NCI-H1048 (cell line): ENCODE measurements at places on chromosomes 7 and 10.

- DNase-seq, result no peak
Measured at GRCh38 chr7:157274991-157275427, 61.8 kb upstream of the DNAJB6 start.

- no peak for DNase-seq
Measured at GRCh38 chr10:58896229-58896628, 280.2 kb upstream of the PHYHIPL start.

- DNase-seq, result no peak
Measured at GRCh38 chr7:63968629-63969028, 30.0 kb upstream of the ZNF722 start.

- no peak for DNase-seq
Measured at GRCh38 chr10:130627346-130628045, 491.3 kb downstream of the GLRX3 start.

GRCh38 chr7:149718730-149719049 lies 54.7 kb downstream of the ZNF467 start:
- DNase-seq, result no peak

DNA sequence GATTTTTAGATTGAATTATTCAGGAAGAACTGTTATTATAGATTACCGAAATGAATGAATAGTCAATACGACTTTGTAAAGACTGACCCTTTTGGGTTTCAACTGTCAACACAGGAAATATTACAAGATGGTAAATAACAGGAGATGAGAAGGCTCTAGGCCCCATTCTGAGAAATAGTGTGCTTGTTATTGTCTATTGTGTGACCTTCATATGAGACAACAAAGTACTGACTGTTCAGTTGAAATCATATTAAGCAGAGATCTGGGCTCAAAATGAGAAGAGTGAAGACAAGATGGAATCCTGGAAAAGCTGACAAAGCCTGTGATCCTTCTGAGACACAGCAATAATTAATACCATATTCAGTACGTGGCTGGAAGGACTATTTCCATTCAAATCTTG lies 503.8 kb downstream of the INHBA start:
- DNase-seq, result no peak

- no peak for DNase-seq
Measured at GRCh38 chr7:2707481-2707880, 19.5 kb downstream of the AMZ1 start.

DNA sequence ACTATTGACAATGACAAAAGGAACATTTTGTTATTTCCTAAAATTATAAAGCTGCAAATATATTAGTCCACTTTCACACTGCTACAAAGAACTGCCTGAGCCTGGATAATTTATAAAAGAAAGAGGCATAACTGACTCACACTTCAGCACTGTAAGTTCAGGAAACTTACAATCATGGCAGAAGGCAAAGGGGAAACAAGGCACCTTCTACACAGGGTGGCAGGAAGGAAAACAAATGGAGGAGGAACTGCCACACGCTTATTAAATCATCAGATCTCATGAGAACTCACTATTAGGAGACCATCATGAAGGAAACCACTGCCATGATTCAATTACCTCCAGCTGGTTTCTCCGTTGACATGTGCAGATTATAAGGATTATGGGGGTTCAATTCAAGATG lies 203.1 kb downstream of the TPK1 start:
- DNase-seq, result no peak

- DNase-seq, result no peak
Measured at GRCh38 chr10:70232155-70232858, 922 bp downstream of the PPA1 start.

- no peak for DNase-seq
Measured at GRCh38 chr7:23893942-23894891, 184.2 kb downstream of the STK31 start.

DNA sequence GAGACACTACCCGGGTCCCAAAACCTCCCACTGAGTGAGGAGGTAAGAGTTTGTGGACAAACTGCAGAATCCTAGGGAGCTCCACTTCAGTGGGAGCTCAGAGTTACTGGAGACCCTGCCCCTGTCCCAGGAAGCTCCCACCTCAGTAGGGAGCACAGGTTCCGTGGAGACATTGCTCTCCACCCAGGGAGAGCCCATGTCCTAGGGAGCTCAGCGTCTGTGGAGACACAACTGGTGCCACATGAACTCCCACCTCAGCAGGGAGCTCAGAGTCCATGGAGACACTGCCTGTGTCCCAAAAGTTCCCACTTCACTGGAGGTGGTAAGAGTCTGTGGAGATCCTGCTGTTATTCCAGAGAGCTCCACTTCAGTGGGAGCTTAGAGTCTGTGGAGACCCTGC lies 6.3 kb downstream of the MYO1G start:
- no peak for DNase-seq

GRCh38 chr10:117224881-117225280 lies 16.0 kb upstream of the SLC18A2 start:
- no peak for DNase-seq

DNA sequence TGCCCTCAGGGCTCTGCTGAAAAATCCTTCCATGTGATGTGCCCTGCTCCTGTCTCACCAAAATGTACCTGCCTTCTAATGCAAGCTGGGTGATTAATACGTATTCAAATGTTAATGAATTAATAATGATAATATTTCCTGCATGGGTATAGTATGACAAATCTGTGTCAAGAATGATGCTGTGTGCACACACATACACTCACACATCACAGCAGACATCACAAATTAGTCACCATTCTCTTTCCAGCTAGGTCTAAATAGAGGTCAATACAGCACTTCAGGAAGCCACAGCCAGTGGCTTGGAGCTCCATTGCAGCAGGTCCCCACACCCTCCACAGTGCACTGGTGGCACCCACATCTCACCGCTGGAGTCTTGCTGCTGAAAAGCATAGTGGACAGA lies 681.2 kb upstream of the NRP1 start:
- no peak for DNase-seq

- no peak for DNase-seq
Measured at GRCh38 chr10:80320377-80320776, 30.9 kb upstream of the MAT1A start.

- no peak for DNase-seq
Measured at GRCh38 chr7:42192066-42192465, 44.9 kb downstream of the GLI3 start.

DNA sequence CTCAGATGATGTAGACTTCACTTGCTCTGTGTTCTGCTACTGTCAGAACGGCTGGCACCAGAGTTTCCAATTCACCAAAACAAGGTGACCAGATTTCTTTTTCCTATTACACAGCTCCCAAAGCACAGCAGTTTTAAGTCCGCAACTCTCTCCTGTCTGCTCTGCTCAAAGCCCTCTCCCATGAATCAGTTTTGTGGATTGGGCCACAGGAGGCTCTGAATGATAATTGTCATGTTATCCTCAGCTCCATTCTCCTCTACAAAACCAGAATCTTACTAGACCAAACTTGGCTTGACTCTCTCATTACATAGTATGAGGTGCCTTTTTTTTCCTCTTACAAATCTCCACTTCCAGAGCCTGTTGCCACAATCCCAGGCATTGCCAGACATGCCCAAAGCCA lies 223.5 kb downstream of the SNX13 start:
- no peak for DNase-seq

GRCh38 chr7:26369593-26369992 lies 77.9 kb downstream of the SNX10 start:
- no peak for DNase-seq

- no peak for DNase-seq
Measured at GRCh38 chr10:44379907-44380306, 5.0 kb downstream of the CXCL12 start.

- no peak for DNase-seq
Measured at GRCh38 chr10:130513686-130514476, 377.7 kb downstream of the GLRX3 start.

GRCh38 chr7:45033261-45033930 lies 33.4 kb downstream of the CCM2 start:
- no peak for DNase-seq

DNA sequence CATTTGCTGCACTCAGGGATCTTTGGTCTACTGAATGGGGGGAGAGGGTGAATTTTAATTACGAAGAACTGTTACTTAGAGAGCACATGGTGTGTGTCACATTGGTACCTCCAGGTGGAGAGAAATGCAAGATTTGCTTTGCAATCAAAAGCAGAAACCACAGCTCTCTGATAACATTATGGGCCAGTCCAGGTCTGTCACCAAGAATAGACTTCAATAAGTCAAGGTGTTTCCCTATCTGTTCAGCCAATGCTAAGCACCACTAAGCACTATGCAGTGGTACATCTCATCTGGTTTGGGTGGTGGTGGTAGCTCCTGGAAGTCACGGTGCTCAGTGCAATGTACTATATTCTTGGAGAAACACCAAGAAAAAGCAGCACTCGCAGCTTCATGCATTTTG lies 119.6 kb upstream of the AFAP1L2 start:
- DNase-seq, result no peak

DNA sequence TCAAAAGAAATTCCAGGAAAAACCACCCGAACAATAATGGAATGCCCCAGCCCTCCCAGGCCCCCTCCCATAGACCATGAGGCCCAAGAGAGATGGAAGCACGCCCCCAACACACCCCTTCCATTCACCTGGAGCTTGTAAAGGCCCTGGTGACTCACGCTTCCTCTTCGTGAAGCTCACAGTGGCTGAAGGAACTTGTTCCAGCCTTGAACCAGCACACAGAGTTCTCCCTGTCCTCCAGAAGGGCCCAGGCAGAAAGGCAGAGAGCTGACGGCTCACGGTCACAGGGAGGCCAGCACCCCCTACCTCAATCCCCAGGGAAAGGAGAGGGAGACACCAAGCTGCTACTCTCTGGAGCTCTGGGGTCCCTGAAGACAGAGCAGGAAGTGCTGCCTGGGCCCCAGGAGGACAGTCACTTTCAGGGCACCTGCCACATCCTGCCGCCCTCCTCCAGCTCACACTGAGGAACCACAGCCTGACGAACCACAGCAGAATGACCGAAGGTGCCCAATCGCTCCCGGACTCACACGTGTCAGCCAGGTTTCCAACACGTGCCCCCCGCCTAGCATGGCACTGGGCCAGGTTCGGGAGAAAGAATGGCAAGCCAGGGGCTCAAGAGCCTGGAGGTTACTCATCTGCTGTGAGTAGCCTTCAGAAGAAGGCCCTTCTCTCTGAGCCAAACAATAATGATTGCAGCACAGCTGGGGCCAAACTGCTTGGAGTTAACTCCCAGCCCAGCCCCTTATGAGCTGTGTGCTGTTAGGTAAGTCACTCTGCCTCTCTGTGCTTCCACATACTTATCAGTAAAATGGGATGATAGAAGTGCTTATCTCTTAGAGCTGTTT lies 52.8 kb downstream of the DLG5 start:
- no peak for DNase-seq

GRCh38 chr7:106285855-106286492 lies 1.2 kb upstream of the NAMPT start:
- DNase-seq, result no peak

GRCh38 chr7:155928583-155928982 lies 116.3 kb upstream of the SHH start:
- DNase-seq, result no peak

GRCh38 chr7:100088621-100089457 lies at the start of gene COPS6:
COPS6 (plus strand) TSS chr7:100088969; CDS start chr7:100088991, 22 bp downstream.
- DNase-seq, result peak; percentile 35

- no peak for DNase-seq
Measured at GRCh38 chr10:54470324-54470631, 330.8 kb downstream of the PCDH15 start.

DNA sequence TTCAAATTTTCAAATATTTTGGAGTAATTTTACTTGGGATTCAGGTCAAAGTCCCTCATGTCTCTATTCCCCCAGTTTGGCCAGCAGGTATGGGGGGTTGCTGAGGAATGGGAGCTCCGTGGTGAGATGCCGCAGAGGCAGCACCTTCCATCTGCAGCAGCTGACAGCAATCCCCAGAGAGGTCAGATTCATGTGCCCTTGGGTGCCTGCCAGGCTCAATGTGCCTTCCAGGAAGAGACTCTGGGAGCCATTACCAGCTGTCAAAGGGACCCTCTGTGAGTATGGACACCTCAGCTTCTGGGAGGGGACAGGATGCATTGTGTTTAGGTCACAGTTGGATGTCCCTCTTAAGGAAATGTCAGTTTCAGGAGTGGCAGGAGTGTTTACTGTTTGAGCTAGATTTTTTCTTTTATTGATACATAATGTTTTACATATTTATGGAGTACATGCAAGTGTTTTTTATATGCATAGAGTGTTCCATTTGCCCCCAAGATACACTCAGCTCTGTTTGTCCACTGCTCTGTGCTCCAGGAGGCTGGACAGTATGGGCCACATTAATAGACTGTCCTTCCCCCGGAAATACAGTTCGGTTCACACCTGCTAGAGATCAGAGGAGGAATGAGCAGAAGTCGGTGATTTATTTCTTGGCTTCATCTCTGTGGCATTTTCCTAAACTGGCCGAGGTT lies 75.3 kb upstream of the GRB10 start:
- DNase-seq, result no peak

DNA sequence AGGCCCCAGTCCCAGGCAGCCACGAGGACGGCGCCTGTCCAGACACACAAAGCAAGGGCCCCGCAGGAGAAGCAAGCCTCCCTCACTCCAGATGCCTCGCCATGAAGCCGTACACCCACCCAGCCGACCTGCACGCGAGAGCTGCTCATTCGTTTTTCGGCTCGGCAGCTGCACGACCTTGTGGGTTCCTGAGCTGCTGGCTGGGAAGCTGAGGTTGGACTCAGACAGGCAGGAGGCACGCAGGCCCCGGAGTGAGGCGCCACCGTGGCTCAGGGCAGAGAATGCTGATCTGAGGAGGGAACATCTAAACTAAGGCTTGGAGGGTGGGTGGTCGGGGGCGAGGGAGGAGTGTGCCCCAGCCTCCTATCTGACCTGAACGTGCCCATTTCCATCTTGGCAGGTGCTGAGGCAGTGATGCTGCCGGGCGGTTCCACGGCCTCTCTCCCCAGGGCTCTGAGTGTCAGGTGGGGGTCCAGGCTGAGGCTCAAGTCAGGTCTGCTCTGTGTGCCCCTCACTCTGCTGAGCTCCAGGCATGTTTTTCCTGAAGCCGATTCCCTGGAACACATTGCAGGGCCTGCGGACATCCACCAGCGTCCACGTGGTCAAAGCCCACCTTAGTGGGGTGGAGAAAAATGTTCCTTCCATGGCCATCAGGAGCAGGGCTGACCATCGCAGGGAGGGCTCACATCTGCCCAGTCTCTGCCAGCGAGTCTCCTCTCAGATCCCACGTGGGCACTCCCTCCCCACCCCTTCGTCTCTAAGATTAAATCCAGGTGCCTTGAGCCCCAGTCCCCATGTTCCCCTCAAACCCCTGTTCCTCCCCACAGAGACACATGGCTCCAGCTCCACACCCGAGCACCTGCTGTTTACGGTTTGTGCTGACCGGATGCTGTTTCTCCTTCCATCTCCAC lies 28.1 kb upstream of the FAM20C start:
- DNase-seq, result no peak

DNA sequence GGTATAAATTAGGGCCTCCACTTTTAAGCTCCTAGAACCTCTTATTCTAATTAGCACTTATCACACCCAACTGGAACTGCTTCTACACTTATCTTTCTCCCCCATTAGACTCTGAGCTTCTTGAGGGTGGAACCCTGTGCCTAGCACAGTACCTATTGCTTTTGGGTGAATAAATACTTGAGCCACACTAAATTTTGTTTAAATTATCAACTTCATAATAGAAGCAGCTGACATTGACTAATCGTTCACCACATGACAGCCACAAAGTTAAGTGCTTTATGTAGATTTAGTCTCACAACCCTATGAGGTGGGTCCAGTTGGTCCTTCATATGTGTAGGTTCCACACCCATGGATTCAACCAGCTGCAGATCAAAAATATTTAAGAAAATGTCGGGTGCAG lies 36.0 kb upstream of the DNAJB12 start:
- DNase-seq, result no peak

- no peak for DNase-seq
Measured at GRCh38 chr10:102616066-102616770, 28.1 kb upstream of the TRIM8 start.
